ENCODE measurements at places on chromosomes 7 and 10.

DNA sequence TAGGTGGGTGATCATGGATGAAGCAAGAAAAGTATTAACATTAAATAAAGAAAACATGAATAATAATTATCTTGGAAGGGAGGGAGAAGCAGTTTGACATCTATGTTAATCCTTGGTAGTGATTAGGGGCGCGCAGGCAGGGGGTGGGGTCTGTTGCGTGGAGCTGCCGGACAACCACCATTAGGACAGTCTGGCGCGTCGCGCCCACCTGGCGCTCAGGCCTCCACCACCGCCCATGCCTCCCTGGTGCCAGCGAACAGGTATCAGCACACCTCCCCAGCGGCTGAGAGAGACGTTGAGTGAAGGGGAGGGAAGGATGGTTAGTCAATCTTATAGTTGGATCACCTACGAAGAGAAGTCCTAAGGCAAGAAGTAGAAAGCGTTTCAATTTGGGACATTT is 94.2 kb upstream of the CDK1 start:
- DNase-seq: no peak

GRCh38 chr7:78080241-78080640 is 281.7 kb downstream of the PHTF2 start:
- no peak for DNase-seq

- DNase-seq: no peak
Observed at GRCh38 chr7:30003098-30003497, 13.5 kb upstream of the SCRN1 start.

GRCh38 chr10:16835228-16835627 is 18.0 kb upstream of the RSU1 start:
- no peak for DNase-seq

DNA sequence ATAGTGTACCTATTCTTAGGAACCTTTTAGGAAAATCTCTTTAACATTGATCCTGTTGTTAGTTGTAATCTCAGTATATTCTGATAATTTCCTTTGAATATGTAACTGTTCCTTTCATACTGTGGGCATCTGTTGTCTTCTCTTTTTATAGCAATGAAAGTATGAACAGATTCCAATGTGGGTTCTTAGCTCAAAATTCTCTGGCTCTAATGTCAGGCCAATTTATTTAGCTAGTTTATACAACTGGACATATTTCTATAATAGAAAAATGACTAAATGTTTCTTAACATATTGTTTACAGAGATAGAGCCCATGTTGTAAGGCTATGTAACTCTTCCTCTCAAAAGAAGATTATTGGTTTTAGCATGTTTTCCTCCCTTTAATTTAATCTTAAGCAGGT is 363.2 kb downstream of the AUTS2 start:
- no peak for DNase-seq

DNA sequence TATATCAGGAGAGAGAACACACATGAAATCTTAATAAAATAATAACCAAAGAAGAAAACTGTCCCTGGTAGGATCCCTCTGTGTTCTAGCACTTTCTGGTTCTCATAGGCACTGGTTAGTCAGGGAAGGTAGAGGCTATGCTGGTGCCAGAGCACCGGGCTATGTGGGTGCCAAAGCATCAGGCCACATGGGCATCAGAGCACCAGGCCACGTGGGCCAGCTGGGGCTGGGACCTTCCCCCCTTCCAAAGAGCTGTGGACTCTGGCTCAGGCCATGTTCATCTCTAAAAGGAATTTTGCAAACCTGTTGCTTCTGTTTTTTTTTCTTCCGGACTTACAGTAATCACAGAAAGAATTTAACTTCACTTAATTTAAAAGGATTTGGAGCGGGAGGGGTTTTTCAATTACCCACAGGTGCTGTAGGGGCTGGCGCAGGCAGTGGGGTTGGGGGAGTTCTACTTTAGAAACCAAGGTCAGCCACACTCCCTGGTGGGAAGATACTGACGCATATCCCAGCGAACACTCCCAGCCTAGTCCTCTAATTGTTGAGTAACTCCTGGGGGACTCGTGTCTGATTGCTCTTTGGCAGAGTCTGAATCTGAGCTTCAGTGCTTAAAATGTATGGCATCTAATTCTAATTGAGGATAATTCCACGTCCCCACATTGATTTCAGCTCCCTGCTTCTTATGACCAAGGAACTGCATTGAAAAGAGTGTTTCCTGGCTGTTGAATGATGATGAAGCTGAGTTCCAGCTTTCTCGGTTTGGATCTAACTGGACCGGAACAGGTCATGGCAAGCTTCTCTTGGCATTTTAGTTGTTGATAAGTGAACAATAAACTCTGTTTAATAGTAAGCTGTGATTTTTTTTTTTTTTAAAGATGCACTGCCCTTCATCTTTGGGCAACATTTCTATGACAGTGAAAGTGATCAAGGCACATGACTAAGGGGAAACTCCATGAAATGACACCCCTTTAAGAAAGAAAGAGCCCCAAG is 110.7 kb upstream of the FZD8 start:
- DNase-seq: no peak

DNA sequence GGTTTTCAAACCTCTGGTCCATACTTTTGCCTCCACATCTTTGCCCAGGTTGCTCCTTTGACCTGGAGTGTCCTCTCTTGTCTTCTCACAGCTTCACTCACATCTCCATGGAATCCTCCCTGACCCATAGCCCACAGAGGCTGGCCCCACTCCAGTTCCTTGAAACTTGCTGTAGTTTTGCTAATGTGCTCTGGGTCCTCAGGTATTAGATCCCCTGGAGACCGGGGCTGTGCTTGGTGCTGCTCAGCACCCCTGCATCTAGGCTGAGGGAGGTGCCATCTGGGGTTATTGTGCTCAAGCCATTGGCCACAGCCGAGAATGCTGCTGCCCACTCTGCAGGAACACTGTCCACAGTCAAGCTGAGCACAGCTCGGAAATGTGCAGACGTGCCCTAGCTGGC is 16.5 kb downstream of the KNDC1 start:
- no peak for DNase-seq

DNA sequence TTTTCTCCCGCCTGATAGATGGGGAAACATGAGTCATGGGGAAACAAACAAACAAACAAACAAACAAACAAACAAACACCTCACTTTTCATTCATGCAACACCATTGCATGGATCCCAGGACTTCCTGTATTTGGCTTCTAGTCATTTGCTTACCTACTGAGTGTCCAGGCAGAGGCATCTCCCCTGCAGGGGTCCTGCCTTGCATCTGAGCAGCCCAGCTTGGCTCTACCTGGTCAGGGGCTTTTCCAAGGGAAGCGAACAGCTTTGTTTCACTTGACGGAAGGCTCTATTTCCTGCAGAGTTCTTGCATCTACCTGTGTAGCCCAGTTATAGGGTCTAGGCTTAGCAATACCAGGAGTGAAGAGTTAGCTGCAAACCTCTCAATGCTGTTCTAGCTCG is 374.2 kb downstream of the GATA3 start:
- DNase-seq: no peak

DNA sequence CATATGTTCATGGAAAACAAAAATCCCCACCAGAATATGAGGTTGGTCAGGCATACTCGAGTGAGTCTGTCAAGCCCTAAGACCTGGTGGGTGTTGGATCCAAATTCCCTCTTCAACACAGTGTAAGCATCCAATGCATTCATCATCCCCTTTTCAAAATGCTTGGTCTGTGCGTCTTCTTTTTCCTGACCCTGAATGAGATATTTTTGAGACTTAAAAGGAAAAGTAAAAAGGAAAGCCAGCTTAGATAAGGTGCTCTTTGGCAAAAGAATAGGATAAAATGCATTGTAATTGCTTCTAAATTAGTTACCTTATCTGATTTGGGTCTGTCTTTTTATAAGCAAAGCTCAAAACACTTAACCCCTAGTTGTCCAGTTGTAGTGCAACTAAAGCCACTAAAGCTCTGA is 331.5 kb downstream of the PTEN start:
- no peak for DNase-seq

DNA sequence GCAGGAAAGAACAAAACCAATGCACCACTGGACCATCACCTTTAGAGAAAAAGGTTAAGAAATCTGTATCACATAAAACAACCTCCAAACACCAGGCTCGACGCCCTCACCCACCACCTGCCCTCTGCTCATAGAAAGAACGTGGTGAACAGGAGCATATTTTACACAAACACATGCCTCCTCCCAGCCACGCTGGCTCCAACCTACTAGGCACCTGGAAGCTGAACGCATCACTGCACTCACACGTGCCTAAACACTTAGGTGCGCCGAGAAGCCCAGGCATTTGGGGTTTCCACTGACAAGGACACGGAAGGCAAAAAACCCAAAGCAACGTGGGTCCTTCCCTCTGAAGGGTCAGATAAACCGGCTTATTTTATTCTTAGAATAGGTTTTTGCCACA is 56.0 kb downstream of the PTPRN2 start:
- no peak for DNase-seq

DNA sequence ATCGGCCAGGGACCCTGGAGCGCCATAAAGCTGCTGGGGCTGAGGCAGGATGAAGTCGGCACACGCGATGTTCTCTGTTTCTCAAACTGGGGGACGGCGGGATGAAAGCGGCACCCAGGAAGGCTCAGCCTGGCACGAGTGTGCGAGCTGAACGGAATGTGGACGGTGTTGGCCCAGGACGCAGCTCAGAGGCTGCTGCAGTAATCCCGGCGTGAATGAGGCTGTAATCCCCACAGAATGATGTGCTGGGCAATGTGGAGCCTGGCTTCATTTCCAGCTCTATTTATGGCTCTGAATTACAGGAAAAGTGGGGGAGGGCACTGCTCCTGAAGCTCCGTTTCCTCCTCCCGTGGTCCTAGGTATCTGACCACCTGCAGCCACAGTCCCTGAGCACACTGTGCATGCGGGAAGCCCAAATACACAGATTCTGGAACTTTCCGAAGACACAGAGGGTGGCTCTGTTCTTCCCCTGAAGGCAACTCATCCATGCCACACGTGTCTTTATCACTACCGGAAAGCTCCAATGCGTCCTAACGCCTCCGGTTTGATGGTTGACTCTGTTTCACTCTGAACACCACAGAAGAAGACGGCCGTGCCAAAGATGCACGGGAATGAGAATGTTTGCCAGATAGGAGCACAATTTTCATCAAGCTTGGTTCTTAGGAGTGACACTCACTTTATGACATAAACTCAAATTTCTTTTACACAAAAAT is 37.6 kb downstream of the KLF6 start:
- no peak for DNase-seq

Data from bone marrow (tissue), 2 donors.